ENCODE measurements at places on chromosomes 5 and 9. TPM values are rescaled to one million over a fixed set of nuclear protein-coding genes. Genes with fewer than 3 reads are reported as not detected.
A peak's percentile ranks its signal among the peaks of the same experiment; 100 is the strongest.

The SPINK6 gene
- not detected for polyA plus RNA-seq

The SHOC1 gene
- polyA plus RNA-seq, result not detected

The RLN2 gene
- 0.13 TPM for polyA plus RNA-seq

DNA sequence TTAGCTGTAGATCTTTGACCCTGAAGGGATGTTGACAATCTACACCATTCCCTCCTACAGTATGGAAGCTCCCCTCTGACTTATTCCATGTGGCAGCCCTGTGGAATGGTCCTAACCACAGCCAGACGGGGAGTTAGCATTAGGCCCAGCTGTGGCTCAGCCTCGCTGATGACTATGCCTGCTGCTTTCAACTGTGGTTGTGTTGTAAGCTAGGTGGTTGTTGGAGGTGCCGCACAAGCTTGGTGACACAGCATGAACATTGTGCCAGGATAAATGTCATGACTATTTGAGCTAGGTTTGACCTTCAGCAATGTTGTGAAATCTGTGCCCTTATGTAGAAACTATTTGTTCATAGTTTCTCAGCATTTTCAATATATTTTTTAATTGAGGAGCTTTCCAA, 40.6 kb downstream of the SGCD start:
- DNase-seq, result no peak

The MPDZ gene
- 28.0 TPM for polyA plus RNA-seq

The EQTN gene
- not detected for polyA plus RNA-seq

DNA sequence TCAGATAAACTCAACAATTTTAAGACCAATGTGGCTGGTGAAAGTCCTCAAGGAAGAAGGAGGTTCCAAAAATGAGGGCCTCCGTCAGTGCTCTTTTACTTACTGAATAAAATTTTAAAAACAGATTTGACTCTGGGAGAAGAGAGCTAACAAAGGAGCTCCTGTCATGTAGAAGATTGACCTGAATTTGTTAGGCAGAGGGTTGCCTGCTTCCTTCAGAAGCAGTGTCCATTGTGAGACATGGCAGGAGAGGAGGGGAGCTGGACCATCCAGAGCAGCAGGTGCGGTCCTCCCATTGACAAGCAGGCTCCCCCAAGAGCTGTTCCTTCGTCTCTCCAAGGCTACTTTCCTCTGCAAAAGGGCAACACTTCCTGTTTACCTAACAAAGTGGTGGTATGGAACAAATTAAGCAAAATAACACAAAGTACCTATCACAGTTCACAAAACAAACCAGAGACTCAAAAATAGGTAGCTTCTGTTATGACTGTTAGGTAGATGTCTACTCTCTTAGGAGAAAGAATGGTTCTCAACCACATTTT, 238.1 kb downstream of the DENND1A start:
- DNase-seq, result no peak

DNA sequence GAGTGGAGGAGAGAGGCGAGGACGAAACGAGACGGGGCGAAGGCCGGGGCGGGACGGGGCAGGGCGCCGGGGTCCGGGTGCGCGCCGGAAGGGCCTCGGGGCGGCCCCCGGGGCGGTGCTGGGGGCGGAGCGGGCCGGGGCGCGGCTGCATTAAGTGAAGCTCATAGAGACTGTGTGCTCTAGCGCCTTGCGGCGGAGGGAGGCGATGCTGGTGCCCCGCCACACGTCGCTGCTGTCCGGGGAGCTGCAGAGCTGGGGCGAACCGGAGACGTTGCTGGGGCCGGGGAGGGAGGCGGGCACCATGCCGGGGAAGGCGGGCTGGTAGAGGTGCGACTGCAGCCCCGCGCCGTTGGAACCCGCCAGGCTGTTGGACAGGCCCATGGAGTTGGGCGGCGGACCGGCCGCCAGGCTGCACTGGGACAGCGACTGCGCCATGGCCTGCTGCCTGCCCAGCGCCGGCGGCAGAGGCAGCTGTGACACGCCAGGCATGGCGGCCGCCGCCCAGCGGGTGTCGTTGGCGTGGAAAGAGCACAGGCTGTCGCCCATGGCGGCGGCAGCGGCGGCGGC, 8.3 kb downstream of the OTP start:
- DNase-seq, result peak; percentile 44

- peak; percentile 91 for DNase-seq
Measured at GRCh38 chr9:136847826-136848392, 1.3 kb upstream of the PHPT1 start.

The TAF11L5 gene
- not detected for polyA plus RNA-seq

The IL3 gene
- polyA plus RNA-seq, result not detected

- no peak for DNase-seq
Measured at GRCh38 chr9:78357165-78357873, 60.4 kb downstream of the PSAT1 start.

The EIF4E1B gene
- not detected for polyA plus RNA-seq

DNA sequence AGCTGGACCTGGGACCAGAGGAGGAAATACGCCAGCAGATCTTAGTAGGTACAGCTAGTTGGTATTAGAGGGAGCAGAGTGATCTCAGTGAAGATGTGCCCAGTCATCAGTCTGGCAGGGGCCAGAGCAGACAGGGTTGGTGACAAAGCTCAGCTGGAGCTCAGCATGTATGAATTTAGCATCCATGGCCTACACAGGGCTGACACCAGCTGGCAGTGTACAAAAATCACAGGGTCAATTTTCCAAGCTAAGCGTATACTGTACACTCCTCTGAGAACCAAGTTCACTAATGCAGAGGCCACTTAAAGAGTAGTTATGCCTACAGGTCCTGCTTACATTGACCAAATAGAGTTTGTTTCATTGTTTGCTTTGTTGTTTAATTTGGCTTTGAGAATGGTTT, 146.6 kb downstream of the SLC24A2 start:
- DNase-seq, result no peak

DNA sequence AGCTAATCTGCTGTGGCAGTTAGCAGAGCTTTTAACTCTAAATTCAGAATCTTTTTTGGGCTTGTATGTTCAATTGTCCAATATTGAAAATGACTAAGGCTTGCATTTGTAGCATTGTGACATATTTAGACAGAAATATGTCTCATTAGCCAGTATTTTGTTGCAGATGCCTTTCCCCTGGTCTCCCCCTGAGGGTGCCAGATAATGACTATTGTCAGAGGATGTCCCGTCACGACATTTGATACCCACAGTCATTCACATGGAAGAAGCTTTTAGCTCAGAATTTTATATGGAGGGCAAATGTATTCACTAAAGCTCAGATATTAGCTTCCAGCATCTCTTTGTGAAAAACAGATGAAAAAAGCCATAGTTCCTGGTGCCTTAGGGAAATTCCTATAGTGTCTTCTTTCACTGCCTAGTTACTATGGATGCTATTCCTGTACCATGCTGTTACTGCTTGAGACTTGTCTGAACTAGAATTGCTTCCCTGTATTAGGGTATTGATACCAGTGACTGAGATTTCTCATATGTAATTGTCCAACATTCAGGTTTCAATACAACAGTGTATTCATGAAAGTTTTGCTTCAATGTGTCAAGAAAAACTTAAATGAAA, 96.2 kb downstream of the CCDC192 start:
- no peak for DNase-seq

DNA sequence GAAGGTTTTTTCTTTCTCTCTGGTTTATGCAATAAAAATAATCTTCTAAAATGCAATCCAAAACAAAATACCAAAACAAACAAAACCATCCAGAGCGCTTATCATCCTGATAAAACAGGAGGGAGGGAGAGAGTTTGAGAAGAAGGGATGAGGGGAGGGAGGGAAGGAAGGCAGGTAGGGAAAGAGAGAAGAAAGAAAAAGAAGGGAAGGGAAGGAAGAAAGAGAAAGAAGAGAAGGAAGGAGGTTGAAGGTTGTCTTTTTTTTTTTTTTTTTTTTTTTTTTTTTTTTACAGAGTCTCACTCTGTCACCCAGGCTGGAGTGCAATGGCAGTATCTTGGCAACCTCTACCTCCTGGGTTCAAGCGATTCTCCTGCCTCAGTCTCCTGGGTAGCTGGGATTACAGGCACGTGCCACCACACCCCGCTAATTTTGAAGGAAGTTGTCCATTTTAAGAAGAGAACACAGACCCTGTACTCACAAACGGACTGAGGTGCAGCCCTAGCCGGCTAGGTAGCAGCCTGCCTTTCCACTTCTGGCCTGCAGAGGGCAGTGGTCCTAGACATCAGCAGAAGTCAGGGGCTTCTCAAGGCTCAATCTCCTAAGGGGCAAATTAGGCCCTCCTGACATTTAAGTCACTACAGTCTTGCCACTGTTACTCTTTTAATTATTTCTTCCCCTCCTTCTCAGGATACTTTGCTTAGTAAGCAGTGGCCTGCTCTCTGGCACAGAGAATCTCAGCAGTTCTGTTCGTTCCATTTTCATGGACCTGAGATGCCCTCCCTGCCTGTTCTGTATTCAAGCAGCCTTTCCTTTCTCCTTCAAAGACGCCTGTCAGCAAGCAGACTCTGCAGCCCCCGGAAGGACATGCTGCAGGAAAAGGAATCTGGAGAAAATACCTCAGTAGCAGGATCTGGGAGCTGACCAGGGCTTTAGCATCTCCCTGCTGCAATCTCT, 76.4 kb downstream of the EPB41L4B start:
- peak; percentile 69 for DNase-seq

GRCh38 chr9:95185956-95186355, 131.6 kb downstream of the FANCC start:
- no peak for DNase-seq

- DNase-seq, result no peak
Measured at GRCh38 chr9:135726138-135726853, 24.3 kb downstream of the KCNT1 start.

- DNase-seq, result no peak
Measured at GRCh38 chr9:115042781-115043509, 75.0 kb downstream of the TNC start.

DNA sequence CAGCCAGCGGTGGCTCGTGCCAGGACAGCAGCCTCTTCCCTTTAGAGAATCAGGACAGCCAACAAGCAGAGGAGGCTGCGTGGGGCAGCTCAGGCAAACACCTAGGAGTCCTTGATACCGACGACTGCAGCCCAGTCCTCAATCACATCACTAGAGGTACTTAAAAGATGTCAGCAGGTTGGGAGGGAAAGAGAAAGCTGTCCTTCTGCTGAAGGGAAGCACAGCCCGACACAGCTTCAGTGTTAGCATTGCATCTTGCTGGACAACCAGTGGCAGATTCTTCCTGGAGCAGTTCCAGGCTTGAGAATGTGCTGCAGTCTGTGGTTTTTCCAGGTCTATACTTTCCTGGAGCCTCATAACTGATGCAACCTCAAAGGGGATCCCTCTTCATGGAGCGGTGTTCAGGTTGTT, 230.5 kb downstream of the SYK start:
- DNase-seq, result no peak

The PGM5 gene
- polyA plus RNA-seq, result 58.1 TPM

DNA sequence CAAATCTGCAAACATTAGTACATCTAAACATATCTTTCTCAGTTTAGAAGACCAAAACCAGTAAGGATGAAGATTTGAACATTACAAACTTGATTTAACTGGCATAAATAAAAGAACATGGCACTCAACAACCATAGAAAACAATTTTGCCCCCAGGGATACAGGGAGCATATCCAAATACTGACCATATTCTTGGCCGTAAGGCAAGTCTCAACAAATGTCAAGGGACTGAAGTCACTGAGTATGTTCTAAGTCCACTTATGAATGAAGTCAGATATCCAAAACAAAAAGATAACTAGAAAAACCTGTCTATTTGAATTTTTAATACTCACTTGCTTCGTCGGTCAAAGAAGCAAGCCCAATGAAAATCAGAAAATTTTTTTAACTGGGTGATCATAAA, 14.1 kb downstream of the FEM1C start:
- DNase-seq, result no peak

DNA sequence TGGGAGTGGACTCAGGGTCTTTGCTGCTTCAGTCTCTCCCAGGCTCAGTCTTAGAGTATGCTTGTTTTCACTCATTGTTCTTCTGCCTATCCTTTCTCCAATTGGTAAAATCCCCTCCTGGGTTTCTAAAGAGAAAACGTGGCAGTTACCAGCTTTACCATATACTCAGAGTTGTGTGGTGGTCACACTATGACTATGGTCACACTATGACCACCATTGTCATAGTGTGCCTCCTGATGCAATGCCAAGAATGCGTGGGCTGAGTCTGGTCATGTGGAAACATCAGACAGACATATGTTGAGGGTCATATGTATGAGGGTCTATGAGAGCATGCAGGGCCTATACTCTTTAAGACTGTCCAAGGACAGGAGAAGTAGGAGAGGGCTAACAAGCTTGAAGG, 326.5 kb upstream of the PRR16 start:
- DNase-seq, result no peak

DNA sequence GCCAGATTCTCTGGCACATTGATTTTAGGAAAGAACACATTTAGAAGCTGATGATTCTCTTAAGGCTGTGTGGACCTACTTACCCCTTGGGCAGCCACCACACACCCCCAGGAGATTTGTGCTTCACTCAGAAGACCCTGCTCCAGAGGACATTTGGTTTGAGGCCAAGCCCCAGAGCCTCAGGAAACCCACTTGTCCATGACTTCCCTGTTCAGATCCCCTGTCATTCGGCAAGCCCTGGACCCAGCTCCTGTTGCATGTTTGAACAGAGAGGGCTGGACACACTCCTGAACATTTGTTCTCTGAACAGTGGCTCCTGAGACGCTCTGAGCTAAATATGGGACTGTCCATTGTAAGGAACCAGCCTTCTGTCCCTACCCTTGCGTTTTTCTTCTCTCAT, 82.1 kb downstream of the AMBP start:
- DNase-seq, result no peak

GRCh38 chr5:56340196-56340980, 107.3 kb upstream of the ANKRD55 start:
- no peak for DNase-seq

- DNase-seq, result no peak
Measured at GRCh38 chr9:14899042-14899814, 11.0 kb downstream of the FREM1 start.

DNA sequence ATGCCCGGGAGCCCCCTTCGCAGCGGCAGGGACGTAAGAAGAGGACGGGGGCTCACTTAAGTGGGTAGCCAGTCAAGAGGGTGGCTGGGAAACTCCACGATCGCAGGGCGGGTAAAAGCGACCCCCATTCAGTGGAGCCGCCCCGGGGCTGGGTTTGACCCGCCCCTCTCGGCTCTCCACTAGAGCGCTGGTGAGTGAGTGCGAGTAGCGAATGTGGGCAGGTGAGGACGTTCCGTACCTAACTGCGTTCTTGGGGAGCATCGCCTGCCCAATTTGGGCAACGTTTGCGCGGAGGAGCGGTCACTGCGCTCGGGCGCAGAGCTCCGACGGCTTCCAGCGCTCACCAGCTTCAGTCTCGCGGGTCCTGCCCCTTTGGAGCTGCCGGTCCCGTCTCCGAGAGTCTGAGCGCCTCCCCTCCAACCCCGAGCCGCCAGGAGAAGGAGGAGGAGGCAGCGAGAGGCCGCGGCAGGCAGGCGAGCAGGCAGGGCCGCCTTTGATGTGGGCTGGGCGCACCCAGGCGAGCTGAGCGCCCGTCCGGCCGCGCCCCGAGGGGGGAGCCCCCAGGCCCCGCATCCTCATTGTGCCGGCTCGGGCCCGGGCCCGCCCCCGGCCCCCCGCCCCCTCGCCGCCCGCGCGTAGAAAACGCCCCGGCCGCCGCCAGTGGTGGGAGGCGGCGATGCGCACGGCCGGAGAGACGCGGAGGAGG, at the start of gene FGF18:
FGF18 (plus strand) TSS at position 666 of the 706 bp plus-strand sequence. CDS start 553 bp downstream, outside the sequence.
- DNase-seq, result peak; percentile 52

DNA sequence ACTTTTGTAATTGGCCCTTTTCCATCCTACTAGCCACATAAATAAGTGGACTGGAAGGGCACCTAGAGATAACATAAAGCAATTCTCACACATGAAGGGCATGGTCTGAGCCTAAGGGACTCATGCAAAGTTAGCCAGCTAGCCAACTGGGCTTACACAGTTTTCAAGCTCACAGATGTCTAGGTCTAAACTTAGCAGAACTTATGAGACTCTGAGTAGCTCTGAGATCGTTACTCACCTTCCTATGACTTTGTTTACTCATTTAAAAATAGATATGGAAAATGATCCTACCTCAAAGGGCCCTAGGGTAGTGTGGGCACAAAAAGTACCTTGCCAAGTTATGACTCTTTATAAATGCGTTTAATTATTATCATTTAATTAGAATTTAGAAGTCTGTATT, 410.4 kb upstream of the MPDZ start:
- DNase-seq, result no peak
